ENCODE measurements at places on chromosomes 16 and 17.

GRCh38 chr16:84499638-84500037 is 4.8 kb downstream of the MEAK7 start:
- DNase-seq = no peak

- no peak for DNase-seq
Measured at GRCh38 chr17:43935926-43936261, 6.4 kb downstream of the PPY start.

GRCh38 chr16:54115558-54115957 is 171.0 kb downstream of the IRX3 start:
- no peak for DNase-seq

DNA sequence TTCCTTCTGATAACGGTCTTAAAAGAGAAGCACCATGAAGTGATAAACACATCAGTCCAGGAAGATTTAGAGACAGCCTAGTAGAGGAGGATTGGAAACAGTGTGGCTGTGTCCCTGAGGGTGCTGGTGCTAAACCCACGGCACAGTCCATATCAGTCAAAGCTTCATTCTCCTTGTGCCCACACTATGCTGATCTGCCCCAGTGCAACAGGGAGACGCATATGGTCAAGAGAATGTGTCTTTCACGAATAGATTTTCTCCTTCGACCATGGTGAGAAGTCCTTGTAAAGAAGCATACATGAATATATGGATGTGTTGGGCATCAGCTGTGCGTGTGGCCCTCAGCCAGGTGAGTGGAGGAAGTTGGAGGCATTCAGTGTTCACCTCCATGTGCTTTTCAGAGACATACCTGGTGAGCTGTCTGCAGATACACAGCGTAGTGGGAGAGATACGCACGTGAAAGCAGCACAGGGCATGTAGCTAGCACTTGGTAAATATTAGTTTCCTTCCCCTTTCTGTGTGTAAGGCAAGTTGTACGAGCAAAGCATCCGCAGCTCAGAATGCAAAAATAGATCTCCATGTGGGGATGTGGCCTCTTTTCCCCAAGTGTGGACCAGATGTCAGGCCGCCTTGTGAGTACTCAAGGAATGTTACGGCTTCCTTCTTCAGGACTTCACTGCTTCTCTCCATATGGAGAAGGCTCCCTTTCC is 29.4 kb downstream of the HLF start:
- no peak for DNase-seq

DNA sequence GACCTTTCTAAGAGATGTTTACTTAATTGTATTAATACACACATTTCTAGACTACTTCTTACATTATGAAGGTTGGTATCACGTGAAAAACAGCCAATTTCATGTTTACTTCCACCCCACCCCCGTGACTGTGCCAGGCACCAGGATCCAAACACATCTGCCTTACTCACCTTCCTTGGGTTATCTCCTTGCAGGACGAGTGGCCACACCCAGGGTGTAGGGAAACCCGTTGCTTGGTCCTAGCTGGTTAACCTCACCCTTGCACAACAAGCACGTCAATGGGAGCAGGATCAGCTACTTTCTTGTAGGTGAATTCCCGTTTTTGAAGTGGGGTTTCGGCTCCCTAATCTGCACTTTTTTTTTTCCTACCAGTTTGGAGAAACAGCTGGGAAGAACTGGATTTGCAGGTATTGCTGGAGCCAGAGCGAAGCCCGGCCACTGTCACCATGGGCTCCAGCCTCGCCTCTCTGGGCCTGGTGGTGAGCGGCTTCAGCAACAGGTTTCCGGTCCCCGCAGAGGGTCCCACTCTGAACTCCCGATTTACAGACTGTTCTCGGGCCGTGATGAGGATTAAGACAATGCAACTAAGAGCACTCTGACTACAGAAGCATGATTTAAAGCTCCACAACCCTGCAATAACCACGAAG is 2.1 kb upstream of the UBB start:
- DNase-seq = no peak

DNA sequence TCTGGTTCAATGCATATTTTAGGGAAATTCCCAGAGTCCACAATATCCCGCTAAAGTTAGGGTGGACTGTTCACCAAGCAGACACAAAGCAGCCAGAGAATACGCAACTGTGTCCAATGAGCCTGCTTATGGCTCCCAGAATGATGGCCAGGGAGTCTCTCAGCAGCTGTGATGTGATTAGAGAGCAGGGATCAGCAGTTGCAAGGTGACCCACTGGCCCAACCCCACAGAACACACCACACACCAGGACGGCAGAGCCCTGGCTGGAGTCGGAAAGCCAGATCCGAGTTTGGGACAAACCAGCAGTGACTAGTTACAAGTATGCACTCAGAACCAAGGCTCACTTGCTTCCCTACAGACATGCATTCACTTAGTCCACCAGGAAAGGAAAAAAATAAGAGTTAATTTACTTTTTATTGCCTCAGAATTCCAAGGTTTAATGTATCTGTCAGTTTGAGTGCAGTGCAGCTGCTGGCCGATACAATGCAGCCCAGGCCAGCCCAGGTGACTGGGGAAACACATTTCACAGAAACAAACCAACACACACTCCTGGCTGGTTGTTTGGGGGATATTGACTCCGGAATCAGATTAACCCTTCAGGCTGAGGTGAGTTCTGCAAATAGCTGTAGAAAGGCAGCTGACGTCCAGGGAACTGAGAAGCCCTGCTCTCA is 121.7 kb downstream of the HIC1 start:
- no peak for DNase-seq

- DNase-seq = no peak
Measured at GRCh38 chr17:56165072-56165641, 11.9 kb downstream of the ANKFN1 start.

DNA sequence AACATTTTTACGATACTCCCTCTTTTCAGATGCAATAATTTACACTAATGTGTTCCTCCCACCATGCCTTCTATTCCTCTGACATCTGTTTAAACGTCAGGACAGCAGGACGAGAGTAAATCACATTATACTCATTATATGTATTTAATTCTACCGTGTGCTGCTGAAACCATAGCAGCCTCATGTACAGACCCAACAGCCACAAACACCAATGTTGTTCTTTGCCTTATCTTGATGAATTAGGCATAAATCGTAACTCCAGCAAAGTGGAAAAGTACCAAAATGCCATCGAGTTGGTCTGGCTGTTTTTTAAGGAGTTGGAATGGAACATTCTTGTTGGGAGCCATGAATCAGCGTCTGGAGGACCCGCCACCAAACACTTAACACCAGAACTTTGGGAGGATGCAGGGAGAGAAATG is 82.9 kb upstream of the FOXF1 start:
- no peak for DNase-seq

GRCh38 chr17:7717756-7718350 is 309 bp downstream of the DNAH2 start:
- DNase-seq = peak; percentile 14
